Choroid plexus epithelial cell (primary cell): ENCODE measurements at places on chromosomes 1 and 21.
A peak's percentile ranks its signal among the peaks of the same experiment; 100 is the strongest.

- peak; percentile 91 for DNase-seq
Observed at GRCh38 chr21:35565204-35565611, 495.1 kb downstream of the SETD4 start.

- DNase-seq = peak; percentile 3
Observed at GRCh38 chr1:223358826-223359225, 5.2 kb downstream of the SUSD4 start.

DNA sequence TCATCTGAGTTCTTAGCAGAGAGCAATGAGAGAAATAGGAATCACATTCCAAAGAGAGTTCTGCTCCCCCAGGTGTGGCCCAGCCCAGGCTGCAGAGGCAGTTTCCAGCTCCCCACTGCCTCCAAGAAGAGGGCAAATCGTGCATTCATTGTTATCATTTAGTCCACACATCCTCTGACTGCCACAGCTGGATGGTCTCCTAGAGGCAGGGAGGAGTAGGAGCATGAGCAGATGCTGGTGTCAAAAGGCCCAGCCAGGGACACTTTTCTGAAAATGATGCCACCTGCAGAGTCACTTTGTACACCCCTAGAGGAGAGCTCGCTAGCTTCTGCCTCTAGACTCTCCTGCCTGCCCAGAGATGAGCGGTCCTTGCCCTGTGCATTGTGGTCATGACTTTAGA lies 33.6 kb upstream of the GNPAT start:
- no peak for DNase-seq

GRCh38 chr1:9670085-9670484 lies 18.6 kb downstream of the PIK3CD start:
- no peak for DNase-seq

GRCh38 chr1:240284656-240285414 lies 193.2 kb downstream of the FMN2 start:
- DNase-seq = no peak

DNA sequence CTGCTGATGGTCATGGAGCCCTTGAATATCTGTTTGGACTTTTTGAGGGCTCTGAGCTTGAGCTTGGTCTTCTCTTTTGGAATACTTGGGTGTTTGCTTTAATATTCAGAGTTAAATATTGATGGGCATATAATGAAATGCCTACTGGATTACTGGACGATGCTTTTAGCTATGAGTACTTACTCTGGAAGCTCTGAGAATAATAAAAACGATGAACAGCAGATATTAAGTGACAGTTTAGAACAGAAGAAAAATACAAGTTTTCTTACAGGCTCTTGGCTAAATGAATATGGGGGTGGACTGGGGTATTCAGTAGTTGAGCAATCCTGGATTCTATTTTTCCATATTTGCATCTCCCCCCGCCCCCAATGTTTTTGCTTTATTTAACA lies 20.7 kb downstream of the GALNT2 start:
- DNase-seq = no peak

- peak; percentile 66 for DNase-seq
Observed at GRCh38 chr1:84073266-84073665, 70.8 kb upstream of the PRKACB start.

DNA sequence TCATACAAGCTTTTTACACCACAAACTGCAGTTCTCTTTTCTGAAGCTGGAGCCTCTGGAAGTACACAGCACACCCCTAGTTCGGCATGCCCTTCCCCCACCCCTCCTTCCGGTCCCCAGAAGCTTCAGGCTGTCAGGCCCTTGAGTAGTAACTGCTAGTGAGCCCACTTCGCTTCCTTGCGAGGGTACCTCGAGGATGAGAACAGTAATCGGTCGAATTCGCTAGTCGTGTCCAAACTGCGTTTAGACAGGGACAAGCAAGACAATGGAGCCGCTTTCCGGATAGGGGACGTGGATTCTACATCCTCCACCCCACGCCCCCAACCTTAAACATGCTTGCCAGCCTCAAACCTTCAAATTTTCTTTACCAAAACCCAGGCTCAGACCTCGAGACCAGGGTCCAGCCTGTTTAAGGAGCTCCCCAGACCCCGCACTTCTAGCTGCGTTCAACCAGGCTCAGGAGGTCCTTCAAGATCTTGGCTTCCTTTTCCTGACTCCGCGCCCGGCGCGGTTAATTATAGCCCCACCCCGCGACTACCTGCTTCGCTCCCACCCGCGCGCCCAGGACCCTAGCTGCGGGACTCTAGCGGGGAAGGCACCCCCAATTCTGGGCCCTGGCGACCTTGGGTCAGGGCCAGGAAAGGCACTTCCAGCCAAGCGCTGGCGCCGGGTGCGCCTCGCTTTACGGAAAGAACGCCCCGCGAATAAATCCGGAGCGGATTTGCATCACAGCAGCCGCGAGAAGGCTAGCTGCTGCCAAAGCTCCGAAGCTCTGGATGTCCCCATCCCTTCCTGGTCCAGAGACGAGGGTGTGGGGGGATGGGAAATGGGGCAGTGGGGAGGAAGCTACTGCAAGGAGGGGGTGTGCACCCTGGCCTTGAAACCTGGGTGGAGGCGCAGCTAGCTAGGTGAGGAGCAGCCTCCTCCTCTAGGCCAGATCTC lies 8.1 kb upstream of the TSPAN1 start:
- peak; percentile 24 for DNase-seq

DNA sequence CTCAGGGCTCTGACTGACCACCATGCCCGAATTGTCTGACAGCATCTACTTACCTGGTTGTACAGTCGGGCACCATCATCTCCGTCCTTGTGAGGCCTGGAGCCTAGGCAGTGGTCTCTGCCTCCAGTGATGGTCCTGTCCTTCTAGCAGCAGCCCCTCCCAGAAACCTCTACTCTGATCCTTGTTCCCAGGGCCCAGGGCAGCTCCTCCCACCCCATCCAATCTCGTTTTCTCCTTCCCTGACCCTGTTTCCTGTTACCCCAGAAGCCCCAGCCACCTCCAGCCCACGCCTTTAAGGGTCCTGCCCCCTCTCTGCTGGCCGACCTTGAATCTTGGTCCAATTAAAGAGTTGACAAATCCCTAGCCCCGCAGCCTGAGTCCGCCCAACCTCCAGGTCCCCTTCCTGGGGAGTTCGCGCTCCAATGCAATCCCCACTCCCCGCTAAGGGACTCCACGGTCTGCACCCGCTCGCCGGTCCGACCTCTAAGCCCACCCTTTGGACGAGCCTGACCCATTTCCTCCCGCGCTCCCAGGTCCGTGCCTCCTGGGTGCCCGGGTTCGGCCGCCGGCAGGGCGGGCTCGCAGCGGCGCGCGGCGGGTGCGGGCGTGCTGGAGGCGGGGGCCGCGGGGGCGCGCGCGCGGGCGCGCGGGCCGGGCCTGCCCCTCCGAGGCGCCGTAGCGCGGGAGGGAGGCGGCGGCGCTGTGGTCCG lies at the start of gene B4GALT2:
Gene B4GALT2, plus strand, starts transcription at position 660 of the 710 bp plus-strand sequence. CDS start 1,951 bp downstream, outside the sequence.
- DNase-seq = no peak

GRCh38 chr1:161843156-161843555 lies 77.0 kb downstream of the ATF6 start:
- no peak for DNase-seq

DNA sequence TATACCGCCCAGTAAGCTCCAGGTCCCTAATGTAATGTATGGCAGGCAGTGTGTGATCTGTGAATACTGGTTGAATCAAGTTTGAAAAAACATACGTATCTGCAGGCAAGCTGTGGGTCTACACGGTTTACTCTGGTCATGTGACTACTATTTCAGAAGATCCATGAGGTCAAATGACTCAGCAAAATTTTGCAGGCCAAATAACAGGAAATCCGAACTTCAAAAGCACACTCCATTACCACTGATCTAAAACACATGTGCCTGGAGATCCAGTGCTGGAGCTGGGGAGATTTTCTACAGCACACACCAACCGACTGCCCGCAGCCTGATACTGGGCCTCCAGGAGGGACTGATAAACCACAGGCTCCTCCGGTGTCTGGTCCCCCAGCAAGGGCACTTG lies 64.5 kb upstream of the SLC44A3 start:
- peak; percentile 98 for DNase-seq

DNA sequence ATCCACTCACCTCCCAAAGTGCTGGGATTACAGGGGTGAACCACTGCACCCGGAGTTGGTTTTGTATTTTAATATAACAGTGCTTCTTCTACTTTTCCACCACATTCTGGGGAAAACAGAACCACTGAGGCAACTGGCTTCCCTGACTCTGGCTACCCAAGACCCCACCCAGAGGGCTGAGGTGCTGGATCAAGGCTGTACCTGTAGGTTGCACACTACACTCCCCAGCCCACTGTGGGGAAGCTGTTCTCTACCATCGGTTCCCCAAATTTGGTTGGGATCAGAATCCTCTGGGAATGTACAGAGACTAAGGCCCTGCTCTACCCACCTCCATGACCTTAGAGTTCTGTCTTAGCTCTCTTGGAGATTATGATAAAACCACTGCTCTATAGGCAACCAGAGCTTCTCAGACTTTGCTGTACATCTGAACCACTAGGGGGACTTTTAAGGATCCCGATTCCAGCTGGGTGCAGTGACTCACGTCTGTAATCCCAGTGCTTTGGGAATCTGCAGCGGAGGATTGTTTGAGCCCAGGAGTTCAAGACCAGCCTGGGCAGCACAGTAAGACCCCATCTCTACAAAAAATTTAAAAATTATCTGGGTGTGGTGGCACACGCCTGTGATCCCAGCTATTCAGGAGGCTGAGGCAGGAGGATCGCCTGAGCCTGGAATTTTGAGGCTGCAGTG lies 51.6 kb downstream of the GNG4 start:
- peak; percentile 71 for DNase-seq

GRCh38 chr21:42818328-42818749 lies 61.0 kb downstream of the WDR4 start:
- peak; percentile 71 for DNase-seq

- DNase-seq = no peak
Observed at GRCh38 chr1:99674115-99675064, 28.5 kb downstream of the PALMD start.

DNA sequence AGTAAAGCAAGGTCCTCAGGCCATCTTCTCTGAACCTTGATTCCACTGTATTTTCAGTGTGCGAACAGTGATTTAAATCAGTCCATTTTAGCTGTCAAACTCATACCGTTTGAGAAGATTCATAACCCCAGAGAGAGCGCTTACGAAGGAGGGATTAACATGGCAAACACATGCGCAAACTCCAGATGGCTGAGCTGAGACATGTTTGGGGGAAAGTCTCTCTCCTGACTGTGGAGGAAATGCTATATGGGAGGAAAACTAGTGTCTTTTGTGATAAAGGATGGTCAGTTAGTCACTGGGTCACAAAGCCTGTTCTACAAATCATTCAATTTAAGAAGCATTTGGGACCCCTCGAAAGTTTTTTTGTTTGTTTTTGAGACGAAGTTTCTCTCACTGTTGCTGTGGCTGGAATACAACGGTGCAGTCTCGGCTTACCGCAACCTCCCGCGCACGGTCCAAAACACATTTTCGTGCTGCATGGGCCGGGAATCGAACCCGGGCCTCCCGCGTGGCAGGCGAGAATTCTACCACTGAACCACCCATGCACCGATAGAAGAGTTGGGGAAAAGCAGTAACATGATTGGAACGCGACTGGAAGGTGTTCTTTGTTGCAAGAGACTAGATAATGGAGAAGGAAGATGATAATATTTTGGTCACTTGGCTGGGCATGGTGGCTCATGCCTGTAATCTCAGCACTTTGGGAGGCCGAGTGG lies 58.4 kb upstream of the CXADR start:
- peak; percentile 90 for DNase-seq

DNA sequence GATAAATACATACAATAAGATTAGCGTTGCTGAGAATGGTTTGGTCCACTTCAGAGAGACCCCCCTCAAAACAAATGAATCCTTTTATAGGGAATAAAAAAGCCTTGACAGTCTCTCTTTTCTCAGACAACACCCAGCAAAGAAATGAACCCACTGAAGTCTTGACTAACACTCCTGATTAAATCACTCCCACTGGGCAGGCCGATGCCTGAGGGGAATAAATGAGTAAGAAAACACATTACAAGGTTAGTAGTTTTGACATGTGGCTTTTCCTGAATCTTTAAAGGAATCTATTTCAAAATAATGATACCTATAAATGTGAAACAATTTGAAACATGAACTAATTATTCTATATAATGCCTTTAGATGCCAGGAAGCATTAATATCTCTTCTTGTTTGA lies 146.9 kb upstream of the POGK start:
- no peak for DNase-seq

GRCh38 chr1:119188926-119189325 lies 48.5 kb upstream of the WARS2 start:
- DNase-seq = peak; percentile 70

DNA sequence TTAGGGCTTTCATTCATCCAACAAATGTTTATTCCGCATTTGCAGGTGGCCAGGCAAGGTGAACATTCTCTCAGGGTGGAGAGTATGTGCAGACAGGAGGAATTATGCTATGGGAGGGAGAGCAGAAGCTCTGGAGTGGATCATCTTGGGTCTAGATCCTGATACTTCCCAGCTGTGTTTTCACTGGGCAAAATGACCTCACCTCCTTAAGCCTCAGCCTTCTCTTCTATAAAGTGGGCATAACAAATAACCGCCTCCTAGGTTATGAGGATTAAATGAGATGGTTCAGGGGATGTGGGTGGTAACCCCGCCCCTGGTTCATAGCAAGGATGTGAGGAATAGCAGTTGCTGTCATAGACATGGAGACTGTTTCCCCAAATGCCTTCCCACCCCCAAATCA lies 1.7 kb upstream of the TMEM51 start:
- DNase-seq = no peak

DNA sequence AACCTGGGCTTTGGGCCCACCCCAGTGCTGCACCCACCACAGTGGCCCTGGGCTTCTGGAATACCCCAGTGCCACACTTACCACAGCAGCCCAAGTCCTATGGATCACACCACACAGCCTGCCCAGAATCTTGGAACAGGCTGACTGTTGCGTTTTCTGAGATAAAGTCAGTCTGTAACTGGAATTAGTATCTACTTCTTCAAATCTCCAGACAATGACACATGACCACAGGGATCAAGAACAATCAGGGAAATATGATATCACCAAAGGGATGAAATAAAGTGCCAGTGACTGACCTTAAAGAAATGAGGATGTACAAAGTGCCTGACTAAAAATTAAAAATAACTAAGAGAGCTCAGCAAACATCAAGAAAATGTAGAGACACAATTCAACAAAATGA lies 239.7 kb upstream of the PLD5 start:
- DNase-seq = no peak

DNA sequence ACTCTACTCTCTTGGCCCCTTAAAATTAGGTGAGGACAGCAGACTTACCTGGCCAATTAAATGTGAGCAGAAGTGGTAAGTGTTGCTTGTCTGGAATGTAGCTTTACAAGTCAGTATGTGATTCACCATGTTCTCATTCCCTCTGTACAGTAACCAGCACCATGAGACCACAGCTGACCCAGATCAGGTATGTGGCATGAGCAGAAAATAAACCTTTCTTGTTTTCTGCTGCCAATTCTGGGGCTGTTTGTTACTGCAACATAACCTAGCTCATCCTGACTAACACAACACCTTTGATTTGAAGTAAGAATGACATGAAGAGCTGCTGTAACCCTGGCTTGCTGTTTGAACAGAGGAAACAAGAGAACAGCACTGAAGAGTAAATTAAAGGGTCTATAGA lies 24.9 kb downstream of the ITPKB start:
- peak; percentile 46 for DNase-seq

DNA sequence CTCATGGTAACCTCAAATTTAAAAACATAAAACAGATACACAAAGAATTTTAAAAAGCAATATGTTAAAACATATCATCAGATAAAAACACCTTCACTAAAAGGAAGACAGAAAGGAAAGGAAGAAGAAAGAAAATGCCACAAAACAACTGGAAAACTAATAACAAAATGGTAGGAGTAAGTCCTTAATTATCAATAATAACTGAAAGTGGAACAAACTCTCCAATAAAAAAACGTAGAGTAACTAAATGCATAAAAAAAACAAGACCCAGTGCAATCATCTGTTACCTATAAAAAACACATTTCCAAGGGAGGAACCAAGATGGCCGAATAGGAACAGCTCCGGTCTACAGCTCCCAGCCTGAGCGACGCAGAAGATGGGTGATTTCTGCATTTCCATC lies 47.1 kb upstream of the ACADM start:
- DNase-seq = no peak
